Cardiac septum (tissue), 1 donor: ENCODE measurements at places on chromosomes 12 and 14. TPM values are rescaled to one million over a fixed set of nuclear protein-coding genes. Genes with fewer than 3 reads are reported as not detected.

The CISTR gene
- total RNA-seq = 0.75 TPM

The EPYC gene
- total RNA-seq = not detected

The GLS2 gene
- total RNA-seq = 0.38 TPM

The KCNC2 gene
- total RNA-seq = not detected

The KIF26A gene
- 6.8 TPM for total RNA-seq

The ERBB3 gene
- total RNA-seq = 1.5 TPM

The PIANP gene
- total RNA-seq = 0.40 TPM

The ACOT4 gene
- 0.73 TPM for total RNA-seq

The NOVA1 gene
- total RNA-seq = 4.4 TPM

The BDKRB2 gene
- 0.57 TPM for total RNA-seq

The HIP1R gene
- total RNA-seq = 16.6 TPM
